Effector CD8-positive, alpha-beta T cell (primary cell): ENCODE measurements at places on chromosomes 3 and 15.

DNA sequence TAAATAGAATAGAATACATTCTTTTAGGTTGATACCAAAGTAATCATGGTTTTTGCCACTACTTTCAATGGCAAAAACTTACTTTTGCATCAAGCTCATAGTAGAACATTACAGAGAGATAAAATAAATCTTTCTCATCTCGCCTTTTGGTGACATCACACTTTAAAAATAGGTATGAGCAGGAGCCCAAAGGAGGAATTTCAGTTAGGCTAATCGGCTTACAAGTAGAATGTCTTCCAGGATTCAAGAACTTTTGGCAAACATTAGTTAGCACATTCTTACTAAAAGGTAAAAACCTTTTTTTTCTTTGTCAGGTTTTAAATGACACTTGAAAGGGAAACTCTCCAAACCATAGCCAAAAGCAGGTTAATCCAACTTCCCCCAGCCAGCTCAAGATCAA, 59.7 kb upstream of the CMSS1 start:
- no peak for DNase-seq

DNA sequence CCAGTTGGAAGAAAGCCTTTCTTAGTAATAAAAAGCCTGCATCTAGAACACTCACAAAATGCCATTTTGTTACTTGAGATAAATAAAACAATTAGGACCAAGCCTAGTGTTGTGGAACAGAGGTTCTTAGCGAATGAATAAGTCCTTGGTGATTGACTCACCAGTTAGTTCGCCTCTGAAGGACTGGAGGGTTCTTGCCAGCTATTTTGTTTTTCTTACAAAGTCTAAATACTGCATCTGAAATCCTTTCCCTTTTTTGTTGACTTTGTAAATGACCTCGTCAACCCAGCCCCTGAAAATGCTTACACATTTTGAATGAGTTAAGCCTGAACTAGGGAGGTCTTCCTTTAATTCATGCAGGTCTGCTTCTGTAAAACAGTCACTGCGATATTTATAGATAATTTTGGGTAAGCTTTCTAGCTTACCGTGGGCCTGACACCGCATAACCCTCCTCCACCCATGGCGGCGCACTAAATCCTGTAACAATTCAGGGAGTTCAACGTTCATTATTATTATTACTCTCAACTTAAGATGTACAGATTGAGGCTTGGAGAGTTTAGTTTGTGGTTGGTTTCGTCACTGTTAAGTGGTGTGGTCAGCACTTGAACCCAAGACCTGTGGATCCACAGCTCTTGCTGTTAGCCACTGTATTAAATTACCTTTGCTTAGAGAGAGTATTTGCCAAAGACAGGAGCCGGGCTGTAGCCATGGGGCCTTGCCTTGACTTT, 45.0 kb upstream of the SACM1L start:
- DNase-seq: no peak

- DNase-seq: no peak
Measured at GRCh38 chr15:46708226-46708625, 1009.1 kb upstream of the SEMA6D start.

DNA sequence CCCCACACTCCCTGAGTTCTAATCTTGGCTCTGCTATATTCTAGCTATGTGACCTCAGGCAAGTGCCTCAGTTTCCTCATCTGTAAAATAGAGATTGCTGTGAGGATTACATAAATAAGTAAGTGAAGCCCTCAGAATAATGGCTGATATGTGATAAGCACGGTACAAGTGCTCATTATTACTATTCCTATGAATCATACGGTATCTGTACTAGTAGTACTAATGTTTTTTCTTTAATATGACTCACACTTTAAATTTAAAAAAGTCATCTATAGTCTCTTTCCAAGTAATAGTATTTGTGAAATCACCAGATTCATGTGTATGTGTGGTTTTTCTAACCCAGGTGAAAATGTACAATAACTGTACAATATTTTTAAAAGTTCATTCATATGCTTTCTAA, 58.7 kb downstream of the CLDN11 start:
- no peak for DNase-seq

GRCh38 chr15:59991834-59992233, 12.3 kb upstream of the FOXB1 start:
- DNase-seq: no peak

DNA sequence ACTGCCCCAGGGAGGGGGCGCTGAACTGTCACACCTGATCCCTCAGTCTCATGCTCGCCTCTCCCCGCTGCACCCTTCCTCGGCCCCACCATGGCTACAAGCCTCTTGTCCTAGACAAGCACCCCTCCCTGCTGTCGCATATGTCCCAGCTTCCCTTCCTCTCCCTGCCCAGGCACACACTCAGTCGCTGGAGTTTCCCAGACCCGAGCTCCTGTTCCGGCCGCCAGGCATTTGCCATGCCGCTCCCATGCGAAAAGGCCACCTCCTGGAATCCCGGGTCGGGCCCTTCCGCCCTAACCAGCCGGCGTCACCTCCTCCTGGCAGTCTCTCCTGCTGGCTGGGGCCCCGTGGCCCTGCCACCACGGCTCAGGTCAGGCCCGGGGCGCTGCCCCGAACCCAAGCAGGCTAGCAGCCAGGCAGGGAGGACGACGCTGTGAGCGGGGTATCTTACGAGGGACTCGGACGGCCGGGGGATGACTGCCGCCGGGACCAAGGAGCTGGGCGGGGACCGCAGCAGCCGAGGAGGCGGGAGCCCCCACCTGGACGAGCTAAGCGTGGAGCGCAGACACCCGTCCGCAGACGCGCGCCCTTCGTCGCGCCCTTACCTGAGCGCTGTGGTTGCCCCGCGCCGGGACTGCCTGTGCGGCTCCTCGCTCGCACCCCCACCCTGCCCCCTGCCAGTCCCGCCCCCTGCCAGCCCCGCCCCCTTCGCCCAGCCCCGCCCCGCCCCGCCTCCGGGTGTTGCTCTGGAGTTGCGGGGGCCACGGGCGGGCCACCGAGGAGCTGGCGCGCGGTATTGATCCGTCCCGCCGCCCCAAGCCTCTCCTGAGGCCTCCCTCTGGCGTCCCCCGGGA, at the start of gene ALS2CL:
TSS of gene ALS2CL (minus strand) at position 642 of the 854 bp plus-strand sequence. CDS start 4,239 bp downstream, outside the sequence.
- DNase-seq: peak; percentile 69

DNA sequence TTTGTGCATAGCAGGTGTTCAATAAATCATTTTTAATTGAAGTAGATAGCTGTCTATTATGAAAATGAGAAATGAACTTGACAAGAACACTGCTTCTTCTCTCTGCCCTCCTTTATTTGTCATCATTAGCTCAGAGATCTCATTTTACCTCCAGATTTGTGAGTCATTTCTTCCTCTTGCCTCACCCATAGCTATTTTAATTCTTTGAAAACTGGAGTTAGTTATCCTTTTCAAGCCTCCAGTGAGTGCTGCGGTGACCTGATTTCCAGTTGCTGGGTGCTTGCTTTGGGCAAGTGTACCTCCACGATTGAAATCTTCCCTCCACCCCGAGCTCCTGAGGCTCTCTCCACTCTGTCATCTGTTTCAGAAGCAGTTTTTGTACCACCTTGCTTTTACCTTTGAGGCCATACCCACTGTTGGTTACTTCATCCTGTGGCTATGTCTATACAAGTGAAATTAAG, 114.6 kb downstream of the NFKBIZ start:
- DNase-seq: no peak

DNA sequence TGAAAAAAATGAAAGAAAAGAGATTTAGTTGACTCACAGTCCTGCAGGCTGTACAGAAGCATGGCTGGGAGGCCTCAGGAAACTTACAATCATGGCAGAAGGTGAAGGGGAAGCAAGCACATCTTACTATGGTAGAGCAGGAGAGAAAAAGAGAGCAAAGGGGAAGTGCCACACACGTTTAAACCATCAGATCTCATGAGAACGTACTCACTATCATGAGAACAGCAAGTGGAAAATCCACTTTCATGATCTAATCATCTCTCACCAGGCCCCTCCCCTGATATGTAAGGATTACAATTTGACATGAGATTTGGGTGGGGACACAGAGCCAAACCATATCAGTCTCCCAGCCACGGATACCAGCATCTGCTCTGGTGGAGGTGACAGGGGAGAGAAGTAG, 50.8 kb upstream of the CPOX start:
- DNase-seq: no peak

DNA sequence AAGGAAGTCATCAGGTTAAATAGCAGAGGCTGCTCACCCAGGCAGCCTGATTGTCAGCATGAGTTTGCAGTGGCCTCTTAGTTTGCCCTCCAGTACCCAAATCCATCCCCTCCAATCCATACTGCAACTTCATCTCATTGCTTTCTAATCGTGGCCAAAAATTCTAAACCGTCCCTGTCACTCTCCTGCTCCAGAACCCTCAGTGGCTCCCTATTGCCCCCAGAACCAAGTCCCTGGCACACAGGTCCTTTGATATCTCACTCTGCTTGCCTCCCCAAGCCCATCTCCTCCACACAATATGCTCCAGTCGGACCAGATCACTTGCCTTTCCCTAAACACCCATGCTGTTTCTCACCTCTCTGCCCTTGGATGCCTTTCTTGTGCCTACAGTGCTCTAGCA, 49.7 kb downstream of the ST8SIA2 start:
- DNase-seq: no peak

- no peak for DNase-seq
Measured at GRCh38 chr3:51340013-51340829, 44.9 kb upstream of the MANF start.

DNA sequence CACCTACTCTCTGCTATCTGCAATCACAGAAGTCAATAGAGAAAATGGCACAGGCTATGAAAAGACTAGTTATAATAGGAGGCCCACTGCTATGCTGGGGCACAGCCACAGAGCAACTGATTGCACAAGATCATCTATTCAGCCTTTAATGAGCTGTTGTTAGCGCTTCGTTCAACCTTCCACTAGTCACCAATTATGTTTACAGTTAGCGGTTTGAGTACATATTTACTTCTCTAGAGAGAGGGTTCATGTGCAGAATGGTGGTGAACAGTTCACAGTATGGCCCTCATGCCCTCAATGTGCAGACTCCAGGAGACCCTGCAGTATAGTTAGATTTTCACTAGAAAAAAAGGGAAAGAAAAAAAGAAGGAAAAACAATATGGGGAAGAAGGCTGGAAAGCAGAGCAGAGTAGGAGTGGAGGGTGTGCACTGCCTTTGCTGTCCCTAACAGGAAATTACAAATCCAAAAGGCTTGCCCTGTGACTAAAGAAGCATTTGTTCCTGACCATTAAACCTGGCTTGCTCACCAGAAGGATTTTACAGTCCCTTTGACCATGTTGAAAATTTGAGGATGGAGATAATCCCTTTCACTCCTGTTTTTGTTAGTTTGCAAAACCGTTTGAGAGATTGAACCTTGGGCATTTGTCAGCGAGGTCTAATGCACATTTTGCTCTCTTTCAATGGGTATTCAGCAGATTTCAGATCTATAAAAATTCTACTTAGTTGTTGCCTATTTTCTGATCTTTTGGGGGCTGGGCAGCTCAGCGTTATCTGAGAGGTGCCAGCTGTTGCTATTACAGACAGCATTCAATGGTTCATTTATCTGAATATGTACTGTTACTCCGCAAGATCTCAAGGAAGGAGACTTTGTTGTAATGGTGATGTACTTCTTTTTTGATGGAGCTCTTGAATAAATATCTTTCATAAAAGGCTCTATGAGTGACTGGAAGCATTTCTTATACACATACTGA, 296.1 kb downstream of the LSAMP start:
- DNase-seq: no peak

- no peak for DNase-seq
Measured at GRCh38 chr3:133828576-133829309, 23.1 kb downstream of the SRPRB start.

DNA sequence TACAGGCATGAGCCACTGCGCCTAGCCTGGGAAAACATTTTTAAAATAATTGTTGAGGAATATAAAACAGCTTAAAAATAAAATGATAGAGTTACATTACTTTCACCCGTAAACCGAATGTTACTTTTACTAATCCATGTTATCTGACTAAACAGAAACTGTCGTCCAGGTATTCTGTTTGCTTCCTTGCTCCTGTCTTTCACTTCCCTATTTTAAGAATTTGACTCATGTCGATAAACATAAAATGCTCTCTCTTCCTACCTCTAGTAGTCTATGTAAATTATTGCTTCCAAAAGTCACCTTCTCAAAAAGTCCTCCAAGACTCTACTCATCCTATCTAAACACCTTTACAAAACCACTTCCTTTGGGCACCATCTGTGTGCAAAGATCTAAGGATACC, 216.4 kb downstream of the RBMS3 start:
- no peak for DNase-seq
